ENCODE measurements at places on chromosomes 7 and 10.

- peak; percentile 63 for DNase-seq
Measured at GRCh38 chr7:151249034-151249731, 689 bp upstream of the SMARCD3 start.

DNA sequence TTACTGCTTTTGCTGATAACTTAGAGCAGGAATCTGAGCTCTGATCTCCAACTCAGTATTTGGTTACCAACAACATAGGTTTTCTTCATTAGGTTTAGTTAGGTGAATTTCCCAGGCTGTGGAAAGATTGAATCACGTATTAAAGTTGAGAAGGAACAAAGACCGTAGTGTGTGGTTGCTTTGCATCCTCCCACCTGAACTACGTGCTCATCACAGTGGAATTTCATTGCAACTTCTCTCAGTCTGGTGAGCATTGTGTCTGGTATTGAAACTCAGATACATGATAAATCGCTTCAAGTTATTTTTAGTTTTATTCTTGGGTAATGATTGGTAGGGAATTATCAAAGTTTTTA lies 139.4 kb upstream of the AKR1E2 start:
- no peak for DNase-seq

GRCh38 chr7:151233804-151234203 lies 1.5 kb downstream of the CHPF2 start:
- DNase-seq = no peak

- DNase-seq = no peak
Measured at GRCh38 chr10:36019749-36020148, 377.7 kb upstream of the FZD8 start.

DNA sequence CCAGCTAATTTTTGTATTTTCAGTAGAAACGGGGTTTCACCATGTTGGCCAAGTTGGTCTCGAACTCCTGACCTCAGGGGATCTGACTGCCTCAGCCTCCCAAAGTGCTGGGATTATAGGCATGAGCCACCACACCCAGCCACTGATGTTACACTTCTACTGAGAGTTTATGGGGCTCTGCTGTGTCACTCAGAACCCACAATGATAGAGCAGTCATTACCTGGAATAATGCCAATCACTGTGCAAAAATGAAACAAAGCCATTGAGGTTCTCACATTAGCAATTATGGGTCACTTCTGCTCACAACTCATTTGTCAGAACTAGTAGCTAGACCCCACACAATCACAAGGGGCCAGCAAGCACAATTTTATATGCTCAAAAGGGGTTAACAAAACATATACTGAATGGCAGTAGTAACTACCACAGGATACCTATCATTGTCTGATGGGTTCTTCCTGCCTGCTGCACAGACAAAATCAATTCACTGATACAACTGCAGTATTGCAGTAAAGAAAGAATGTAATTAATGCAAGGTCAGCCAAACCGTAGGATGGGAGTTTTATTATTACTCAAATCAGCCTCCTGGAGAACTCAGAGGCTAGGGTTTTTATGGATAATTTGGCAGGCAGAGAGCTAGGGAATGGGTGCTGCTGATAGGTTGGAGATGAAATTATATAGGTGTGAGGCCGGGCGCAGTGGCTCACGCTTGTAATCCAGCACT lies 72.1 kb upstream of the TRIM24 start:
- no peak for DNase-seq

- no peak for DNase-seq
Measured at GRCh38 chr7:159102681-159103381, 41.8 kb downstream of the VIPR2 start.

GRCh38 chr7:42174391-42174912 lies 62.6 kb downstream of the GLI3 start:
- DNase-seq = no peak

DNA sequence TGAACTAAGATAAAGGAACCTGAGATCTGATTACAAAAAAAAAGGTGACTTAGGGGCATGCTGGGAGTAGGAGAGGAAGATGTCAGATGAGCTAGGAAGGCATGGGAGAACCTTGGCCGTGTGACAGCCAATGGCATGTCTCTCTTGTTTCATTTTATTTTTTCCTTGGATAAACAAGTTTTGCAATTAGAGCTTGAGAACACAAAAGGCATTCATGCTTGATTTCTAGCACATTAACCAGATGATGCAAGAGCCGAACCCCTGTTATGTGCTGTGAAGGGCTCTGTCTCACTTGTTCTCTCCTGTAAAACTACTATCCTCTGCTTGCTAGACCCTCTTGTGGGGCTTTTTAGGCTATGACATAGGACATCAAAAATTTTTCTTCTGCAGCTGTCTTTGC lies 134.3 kb upstream of the ASAH2 start:
- peak; percentile 71 for DNase-seq

DNA sequence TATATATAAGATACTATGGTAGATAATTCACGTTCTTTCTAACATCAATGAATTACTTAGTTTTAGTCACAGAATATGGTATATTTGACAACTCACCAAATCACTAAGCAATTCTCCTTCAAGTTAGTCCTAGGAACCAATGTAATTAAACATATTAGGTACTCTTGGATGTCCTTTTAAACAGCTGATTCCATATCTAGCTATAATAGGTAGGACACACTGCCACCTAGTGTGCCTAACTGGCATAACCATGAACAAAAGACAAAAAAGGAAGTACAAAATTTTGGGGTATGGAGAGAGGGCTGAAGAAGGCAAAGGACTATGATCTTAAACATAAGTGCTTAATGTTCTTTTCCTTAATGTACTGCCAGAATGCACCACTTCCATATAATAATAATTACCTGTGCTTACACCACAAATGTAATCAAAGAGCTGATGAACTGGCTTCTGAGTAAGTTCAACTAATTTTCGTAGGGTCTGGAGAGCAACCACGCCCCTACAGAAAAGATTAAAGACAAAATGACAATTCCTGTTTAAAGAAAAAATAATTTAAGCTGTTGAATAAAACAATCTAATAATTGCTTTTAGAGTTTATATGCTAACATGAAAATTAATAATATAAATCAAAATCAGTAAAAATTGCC lies 28.7 kb downstream of the PNPLA8 start:
- peak; percentile 33 for DNase-seq

DNA sequence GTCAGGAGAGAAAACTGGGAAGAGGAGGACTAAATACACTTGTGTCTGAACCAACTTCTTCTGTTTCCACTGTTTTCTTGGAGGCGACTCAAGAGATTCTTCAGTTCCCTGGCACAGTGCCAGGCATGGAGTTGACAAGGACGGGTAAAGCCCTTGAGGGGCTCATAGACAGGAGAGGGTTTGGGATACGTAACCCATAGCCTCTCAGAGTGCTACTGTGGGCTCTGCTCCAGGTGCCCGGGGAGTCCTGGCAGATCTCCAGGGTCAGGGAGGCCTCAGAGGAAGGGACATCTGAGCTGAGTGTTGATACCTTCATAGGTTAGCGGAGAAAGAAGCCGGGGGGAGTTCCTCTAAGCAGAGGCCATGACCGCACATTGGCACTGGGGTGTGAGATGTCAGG lies 42.0 kb downstream of the GALNT17 start:
- DNase-seq = no peak

- no peak for DNase-seq
Measured at GRCh38 chr10:86294346-86295265, 72.0 kb downstream of the GRID1 start.
